ENCODE measurements at places on chromosomes 11 and 22.

- no peak for DNase-seq
Measured at GRCh38 chr11:108616549-108616948, 23.0 kb upstream of the EXPH5 start.

DNA sequence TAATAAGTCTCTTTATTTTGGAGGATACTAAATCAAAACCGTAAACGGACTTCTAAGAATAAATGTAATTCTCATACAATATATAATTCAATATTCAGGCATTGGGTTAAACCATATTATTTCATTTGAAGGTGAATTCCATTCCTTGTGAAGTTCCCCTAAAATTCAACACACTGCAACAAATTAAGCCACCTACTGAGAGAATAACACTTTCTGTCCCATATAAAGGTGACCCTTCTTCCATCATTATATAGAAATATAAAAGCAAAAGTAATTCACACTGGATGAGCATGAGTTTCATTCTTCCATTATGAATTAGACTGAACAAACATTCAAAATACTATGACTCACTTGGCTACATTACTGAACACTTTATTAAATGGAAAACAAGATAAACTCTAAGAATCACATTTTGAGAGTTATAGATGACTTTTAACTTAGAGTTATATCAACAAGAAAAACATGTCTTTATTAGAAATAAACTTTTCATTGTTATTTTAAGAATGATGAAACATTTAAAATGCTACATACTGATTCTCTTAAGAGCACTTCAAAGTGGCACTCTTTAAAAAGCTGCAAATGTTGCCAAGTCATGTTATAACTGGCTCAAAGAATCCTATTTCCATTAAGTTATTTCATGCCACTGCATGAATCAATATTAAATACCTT, 2.8 kb downstream of the SESN3 start:
- DNase-seq = no peak

GRCh38 chr11:117479372-117479771, 151.7 kb downstream of the CEP164 start:
- no peak for DNase-seq

- no peak for DNase-seq
Measured at GRCh38 chr11:125061281-125061680, 1.8 kb upstream of the SLC37A2 start.

GRCh38 chr22:30021338-30021737, 58.9 kb upstream of the HORMAD2 start:
- no peak for DNase-seq

GRCh38 chr11:109783014-109783413, 310.2 kb upstream of the ZC3H12C start:
- DNase-seq = no peak

DNA sequence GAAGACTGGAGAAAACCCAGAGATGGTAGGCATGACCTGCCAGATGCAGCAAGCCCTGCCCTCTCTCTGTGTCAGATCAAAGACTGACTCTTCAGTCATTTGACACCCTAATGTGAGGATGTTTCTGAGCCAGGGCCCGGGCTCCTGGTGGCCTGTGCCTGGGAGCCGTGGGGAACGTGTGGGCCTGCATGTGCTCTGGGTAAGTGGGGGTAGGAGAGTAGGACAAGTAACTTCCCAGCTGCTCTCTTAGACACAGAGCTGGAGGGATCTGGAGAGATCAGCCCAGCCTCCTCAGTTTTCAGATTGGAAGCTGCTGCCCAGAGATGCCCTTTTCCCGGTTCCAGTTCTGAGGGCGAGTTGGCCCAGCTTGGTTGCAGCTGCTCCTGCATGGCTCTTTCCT, 110.8 kb downstream of the TEAD1 start:
- no peak for DNase-seq

DNA sequence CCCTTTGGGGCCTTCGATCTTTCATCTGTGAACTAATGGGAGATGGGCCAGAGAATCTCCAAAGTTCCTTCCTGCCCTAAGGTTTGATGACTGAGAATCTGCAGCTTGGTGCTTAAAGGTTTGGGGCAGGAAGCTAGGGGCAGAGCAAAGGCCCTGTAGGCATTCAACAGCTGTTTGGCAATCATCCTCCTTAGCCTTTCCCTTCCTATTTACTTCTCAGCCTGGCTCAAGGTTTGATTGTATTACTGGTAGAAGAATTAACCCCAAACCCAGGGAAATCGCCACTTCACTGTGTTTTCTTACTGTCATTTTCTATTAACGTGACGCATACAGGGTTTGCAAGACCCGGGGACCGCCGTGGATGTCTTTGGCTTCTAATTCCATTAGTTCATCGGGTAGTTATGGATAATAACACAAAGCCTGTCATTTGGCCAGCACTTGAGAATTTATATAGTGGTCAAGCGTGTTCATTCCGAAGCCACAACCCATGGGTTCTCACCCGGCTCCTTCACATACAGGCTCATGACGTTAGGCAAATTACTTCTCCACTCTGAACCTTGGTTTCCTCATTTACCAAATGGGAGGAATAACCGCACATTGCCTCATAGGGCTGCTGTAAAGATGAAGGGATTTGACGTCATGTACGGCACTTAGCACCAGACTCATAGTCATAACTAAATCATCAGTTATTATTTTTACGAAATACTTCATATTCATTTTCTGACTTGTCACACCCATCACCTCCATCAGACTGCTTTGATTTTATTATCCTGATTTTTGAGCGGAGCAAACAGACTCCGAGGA, 158.1 kb downstream of the FBXO7 start:
- no peak for DNase-seq
